ENCODE measurements at places on chromosomes 3 and 15.

DNA sequence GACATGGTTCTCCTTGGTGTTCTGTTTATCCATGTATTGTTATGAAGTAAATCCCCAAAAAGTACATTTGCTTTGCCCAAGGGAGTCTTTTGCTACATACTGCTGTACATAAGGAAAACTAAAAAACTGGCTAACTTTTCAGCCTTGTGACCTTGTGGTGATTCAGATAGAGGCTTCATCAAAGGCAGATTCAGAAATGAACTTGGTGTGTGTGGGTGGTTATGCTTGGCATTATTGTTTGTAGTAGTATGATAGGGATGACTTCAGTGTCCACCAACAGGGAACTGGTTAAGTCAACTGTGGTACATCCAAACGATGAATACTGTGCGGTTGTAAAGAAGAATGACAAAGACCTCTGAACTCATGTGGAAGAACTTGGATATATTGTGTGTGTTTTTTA, 75.6 kb upstream of the CHRNB4 start:
- DNase-seq = no peak

DNA sequence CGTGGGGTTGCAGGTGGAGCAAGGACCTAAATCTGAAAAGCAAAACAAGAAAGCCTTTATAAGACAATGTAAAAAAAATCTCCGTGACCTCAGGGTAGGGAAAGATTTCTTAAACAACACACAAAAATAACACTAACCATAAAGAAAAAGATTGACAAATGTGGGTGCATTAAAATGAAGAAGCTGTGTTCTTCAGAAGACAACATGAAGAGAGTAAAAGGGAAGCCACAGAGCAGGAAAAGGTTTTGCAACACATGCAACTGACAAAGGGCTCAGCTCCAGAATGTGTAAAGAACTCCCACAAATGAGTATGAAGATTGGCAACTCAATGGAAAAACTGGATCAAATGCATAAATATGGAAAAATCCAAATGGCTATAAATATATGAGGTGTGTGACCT, 74.2 kb downstream of the MAGEF1 start:
- DNase-seq = no peak

DNA sequence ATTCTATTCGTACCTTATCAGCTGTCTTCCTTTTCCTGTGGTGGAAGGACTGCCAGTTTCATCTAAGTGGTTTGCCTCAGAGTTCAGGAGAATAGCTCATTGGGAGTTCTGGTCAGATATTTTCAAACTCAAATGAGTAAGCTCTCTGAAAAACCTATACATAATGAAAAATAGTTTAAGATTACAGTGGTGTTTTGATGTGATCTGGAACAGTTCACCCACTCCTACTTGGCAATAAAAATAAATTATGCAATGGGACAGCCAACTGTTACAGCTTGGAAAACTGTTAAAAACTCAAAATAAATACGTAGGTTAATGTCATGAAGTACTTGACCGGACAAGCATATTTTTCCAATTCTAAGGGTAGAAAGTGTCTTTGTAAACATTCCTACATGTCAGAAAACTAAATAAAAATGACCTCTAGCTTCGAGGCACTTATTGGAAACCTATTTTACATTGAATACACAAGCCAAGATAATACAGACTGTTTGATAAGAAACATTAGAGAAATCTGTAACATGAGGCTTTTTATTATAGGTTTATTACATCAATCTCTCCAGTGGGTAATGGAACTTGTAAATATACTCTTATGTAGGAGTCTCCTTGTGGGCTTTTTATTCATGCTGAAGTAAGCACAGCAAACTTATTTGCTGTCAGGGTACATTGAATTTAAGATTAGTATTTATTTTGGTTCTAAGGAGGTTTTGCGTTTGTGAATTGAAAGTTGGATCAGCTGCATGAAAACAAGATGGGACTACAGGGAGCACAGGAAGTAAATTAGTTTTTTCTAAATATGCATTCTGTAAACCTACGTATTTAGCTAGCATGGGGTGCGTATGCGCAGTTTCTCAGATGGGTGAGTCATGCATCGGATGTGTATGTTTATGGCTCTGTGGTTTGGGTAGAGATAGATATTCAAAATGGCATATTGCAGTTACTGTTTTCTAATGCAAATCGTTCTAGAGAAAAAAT, 453.1 kb downstream of the IL5RA start:
- no peak for DNase-seq

- DNase-seq = no peak
These were observed 232.0 kb upstream of the RASGRP1 start for GRCh38 chr15:38796589-38796988.

DNA sequence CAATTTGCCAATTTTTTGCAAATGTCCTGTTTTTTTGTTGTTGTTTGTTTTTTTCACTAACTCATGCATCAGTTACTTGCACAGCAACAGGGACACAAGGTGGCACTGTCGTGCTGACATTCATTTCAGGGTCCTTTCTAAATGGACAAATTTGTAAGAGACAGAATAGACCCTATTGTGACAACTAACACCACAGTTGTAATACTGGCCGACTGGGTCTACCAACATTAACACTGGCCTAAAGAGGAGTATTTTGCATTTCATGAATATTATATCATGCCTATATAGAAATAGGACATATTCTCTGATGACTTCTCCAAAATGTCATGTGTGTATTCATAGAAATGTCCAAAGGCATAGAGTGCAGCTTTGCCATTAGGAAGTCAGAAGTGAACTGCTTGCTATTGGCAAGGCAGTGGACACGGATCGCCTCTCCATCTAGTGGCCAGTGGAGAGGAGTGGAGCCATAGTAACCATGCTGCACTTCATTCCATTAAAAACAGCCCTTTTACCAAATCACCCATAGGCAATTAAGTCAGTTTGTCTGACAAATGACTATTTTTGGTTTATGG, 54.8 kb downstream of the ZBTB20 start:
- DNase-seq = peak; percentile 27

GRCh38 chr3:50580683-50581458, 11.5 kb downstream of the HEMK1 start:
- DNase-seq = no peak

DNA sequence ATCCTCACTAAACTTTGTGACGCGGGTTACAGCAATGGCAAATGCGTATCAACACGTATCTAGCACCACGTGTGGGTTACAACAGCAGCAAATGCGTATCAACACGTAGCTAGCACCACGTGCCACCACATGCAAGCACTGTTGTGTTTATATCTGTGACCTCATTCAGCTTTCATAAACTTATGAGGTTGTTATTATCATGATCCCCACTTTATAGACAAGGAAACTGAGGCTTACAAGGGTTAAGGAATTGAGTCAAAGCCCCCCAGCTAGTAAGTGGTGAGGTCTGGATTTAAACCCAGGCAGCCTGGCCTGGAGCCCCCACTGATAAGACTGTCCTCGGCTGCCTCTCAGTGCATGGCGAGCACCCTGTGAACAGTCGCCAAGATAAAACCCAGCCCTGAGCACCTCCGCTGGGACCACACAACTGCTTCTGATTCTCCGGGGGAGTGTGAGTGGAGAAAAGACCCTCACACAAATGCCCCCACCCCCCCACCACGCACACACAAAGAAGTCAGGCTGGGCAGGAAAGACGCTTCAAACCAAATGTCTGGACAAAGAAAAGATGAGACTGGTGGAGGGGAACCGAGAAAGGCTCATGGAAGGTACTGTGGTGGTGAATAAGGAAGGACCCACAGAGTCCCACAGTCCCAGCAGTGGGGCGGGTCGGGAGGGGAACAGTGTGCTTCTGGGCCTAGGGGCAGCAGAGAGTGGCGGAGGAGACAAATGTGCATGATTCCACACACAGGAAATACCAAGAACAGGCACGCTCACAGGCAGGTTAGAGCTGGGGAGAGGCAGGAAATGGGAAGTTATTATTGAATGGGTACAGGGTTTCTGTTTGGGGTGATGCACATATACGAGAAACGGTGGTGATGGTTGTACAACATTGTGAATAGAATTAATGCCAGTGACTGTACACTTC, 173.4 kb downstream of the XXYLT1 start:
- no peak for DNase-seq

DNA sequence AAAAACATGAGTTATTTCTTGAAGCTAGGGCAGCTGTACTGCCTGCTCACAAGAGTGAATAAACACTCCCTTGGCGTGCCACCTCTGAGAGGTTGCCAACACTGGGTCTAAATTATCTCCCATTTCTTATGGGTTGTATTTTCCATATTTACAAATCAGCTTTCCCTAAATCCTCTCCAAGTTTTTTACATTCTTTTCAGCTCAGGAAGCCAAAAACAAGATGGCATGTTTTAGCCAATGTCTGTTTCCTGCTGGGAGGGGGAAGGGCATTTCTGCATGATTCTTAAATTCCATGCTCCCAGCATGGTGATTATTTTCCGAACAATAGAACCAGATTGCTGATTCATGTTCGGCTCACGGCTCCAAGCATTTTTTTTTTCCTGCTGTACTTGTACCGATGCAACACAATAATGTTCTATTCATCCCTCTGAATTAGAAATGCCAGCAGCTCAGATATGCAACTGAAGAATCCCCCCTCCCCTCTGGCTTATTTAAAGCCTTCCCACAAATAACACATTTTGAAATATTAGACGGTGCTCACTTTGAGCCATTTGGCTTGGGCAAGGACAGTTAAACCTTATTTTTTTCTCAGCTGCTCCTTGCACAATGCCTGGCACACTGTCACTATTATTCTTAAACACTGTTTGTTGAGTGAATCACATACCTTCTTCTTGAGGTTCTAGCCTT, 252.5 kb downstream of the THRB start:
- no peak for DNase-seq

DNA sequence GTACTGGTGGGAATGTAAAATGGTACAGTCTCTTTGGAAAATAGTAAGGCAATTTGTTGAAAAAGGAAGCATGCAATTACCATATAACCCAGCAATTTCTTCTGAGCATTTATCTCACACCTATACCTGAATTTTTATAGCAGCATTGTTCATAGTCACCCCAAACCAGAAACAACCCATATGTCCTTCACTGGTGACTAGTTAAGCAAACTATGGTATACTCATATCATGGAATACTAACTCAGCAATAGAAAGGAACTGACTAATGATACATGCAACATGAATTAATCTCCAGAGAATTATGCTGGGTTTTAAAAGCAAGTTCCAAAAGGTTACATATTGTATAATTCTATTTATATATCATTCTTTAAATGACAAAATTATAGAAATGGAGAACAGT, 60.2 kb downstream of the TRAT1 start:
- DNase-seq = no peak
